ENCODE measurements at places on chromosomes 5 and 9. TPM values are rescaled to one million over a fixed set of nuclear protein-coding genes. Genes with fewer than 3 reads are reported as not detected.

DNA sequence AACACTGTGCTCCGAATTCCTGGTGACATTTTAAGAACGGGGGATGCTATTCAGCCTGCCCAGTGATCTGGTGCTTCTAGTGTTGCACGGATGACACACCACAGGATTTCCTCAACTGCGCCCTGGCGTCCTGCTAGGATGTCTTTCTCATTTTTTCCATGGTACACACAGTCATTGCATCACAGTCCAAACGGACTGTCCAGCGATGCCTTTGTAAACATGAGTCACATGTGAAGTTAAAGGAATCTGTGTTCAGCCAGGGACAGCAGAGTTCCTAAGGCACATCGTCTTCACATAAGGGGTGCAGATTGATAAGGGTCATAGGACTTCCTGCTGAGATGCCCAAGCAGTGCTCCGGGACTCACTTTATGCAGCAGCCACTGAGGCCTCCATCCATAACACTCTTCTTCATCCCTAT is 9.3 kb upstream of the PTPN3 start:
- DNase-seq = no peak
- H3K4me1 ChIP-seq = no peaks in the 10 kb centered on the region
- no peak overlapping the region for H3K27ac ChIP-seq
- H3K36me3 ChIP-seq = no peaks in the 10 kb centered on the region
- peaks cover 44% of the 10 kb centered on the region for H3K27me3 ChIP-seq

DNA sequence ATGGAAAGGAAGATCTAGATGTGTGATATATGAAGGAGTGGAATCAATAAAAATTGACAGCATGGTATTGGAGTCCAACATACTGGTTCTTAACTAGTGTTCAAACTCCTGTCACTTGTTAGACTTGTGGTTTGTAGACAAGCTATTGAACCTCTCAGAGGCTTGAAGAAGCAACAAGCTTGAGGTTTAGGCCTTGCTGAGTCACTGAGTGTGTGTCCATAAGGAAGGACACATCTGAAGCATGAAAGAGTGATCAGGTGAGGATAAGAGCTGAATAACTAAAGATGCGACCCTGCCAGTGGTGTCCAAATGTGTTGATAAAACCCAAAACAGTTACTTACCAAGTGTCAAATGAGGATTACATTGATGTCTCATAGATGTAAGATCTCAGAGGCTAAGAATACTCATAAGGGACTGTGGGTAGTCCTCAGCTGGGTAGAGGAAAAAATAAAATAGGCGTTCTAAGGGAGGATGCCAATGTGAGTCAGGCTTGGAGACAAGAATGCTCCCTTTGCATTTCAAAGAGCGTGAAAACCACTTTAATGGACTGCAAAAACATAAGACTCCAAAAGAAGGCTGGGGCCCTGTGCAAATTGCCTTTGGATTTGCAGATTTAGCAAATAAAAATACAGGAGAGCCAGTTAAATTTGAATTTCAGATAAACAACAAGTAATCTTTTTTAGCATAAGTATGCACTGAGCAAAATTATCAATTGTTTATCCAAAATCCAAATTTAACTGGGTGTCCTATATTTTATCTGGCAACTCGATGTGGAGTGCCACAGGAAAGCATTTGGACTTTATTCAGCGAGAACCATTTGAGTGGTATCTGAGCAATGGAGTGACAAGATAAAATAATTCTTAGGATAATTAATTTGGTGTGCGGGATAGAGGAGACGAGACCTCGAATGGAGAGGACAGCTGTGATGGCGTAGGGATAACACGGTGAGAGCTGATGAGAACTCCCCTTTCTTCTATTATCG is 757.3 kb upstream of the WWC1 start:
- DNase-seq = no peak
- no peaks in the 10 kb centered on the region for H3K4me1 ChIP-seq
- no peak overlapping the region for H3K4me3 ChIP-seq
- H3K36me3 ChIP-seq = no peaks in the 10 kb centered on the region
- H3K27me3 ChIP-seq = no peaks in the 10 kb centered on the region

GRCh38 chr5:13866792-13867191 is 77.7 kb downstream of the DNAH5 start:
- no peaks in the 10 kb centered on the region for H3K4me1 ChIP-seq
- H3K27me3 ChIP-seq = no peaks in the 10 kb centered on the region
- H3K27ac ChIP-seq = no peak overlapping the region
- peaks cover 1% of the 10 kb centered on the region for H3K36me3 ChIP-seq

- no peaks in the 10 kb centered on the region for H3K27me3 ChIP-seq
- no peak overlapping the region for H3K27ac ChIP-seq
- DNase-seq = no peak
These were observed 48.4 kb upstream of the GNE start for GRCh38 chr9:36306471-36307306.

DNA sequence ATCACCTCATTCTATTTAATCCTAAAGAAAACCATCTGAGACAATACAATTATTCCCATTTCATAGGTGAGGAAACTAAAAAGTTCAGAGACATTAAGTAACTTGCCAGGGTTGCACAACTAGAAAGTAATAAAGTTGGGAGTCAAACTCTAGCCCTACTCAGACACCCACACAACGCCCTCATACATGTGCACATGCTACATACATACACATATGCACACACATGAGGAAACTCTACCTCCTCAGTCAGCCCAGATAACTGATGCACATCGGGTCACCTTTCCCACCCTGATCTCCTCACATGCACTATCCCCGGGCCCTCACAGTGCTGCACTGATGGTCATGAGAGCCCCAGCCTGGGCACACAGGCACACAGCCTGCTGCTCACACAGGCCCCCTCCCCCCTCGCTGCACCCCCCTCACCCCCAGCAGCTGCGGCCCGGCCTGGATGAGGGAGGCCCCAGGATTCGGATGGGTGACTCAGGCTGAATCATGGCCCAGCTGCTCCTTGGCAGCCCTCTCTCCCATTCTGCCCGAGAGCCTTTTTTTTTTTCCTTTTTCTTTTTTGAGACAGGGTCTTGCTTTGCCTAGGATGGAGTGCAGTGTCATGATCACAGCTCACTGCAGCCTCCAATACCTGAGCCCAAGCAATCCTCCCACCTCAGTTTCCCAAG is 5.0 kb upstream of the GPRIN1 start:
- no peak overlapping the region for H3K27ac ChIP-seq
- no peak overlapping the region for H3K4me3 ChIP-seq
- DNase-seq = no peak
- peaks cover 62% of the 10 kb centered on the region for H3K27me3 ChIP-seq
- no peaks in the 10 kb centered on the region for H3K36me3 ChIP-seq

DNA sequence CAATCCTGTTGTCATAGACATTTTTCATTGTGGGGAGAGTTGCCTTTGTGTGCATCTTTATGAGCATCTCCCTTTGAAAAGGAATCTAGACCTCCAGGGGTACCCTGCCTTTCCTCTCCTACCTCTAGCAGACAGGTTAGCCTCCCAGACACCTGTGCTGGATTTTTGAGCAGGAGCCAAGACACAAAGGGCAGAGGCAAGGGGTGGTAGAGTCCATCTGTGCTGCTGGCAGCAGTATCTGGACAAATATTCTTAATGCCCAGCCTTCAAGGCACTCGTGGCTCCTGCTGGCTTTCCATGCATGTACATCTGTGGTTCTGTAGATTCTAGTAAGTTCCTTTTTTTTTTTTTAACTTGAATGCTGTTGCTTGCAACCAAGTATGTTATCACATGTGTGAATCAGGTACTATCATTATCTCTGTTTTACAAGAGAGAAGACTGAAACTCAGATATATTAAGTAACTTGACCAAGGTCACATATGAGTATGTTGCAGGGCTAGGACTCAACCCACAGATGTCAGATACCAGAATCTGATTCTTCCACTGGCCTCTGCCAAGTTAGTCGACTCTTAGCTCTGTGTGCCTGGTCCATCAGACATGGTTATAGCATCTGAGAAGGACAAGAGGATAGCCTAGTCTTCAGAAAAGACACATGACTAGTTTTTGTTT is 32.9 kb upstream of the GPR151 start:
- H3K4me1 ChIP-seq = no peaks in the 10 kb centered on the region
- DNase-seq = no peak
- no peak overlapping the region for H3K4me3 ChIP-seq
- H3K27me3 ChIP-seq = peaks cover 20% of the 10 kb centered on the region
- H3K36me3 ChIP-seq = no peaks in the 10 kb centered on the region

- H3K4me1 ChIP-seq = peaks cover 30% of the 10 kb centered on the region
- H3K4me3 ChIP-seq = no peak overlapping the region
- no peak overlapping the region for H3K27ac ChIP-seq
- no peaks in the 10 kb centered on the region for H3K36me3 ChIP-seq
- no peaks in the 10 kb centered on the region for H3K27me3 ChIP-seq
These were observed 40.8 kb upstream of the GNPDA1 start for GRCh38 chr5:142053426-142054151.

GRCh38 chr5:7642029-7642428 is 208.9 kb downstream of the CFAP90 start:
- no peak overlapping the region for H3K27ac ChIP-seq
- peaks cover 2% of the 10 kb centered on the region for H3K36me3 ChIP-seq
- no peak overlapping the region for H3K4me3 ChIP-seq
- DNase-seq = no peak
- no peaks in the 10 kb centered on the region for H3K4me1 ChIP-seq

DNA sequence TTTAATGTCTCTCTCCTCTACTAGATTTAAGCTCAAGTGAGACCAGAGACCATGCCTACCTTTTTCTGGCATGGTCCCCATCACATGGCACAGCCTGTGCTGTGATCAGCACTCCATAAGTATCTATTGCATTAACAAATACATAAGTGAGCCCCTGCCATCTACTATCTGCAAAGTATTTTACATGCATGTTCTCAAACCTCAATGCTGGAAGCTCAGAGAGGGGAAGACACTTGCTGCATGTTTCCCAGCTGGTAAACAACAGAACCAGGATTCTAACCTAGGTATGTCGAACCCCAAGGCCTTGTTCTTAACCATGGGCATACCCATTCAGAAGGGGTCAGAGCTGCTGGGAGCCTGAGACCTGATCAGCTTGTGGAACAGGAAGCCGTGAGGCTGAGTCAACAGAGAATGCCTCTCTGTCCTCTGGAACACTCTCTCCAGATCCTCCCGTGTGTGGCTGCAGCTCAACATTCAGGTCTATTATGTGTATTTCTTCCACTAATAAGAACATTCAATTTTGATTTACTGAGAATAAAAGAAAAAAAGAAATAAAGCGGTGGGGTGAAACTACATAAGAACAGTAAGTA is 232.5 kb upstream of the MSX2 start:
- H3K36me3 ChIP-seq = no peaks in the 10 kb centered on the region
- no peak overlapping the region for H3K27ac ChIP-seq
- H3K27me3 ChIP-seq = no peaks in the 10 kb centered on the region
- no peaks in the 10 kb centered on the region for H3K4me1 ChIP-seq

GRCh38 chr5:58046371-58046770 is 413.5 kb downstream of the PLK2 start:
- no peak overlapping the region for H3K27ac ChIP-seq
- no peak for DNase-seq
- no peaks in the 10 kb centered on the region for H3K4me1 ChIP-seq
- H3K36me3 ChIP-seq = no peaks in the 10 kb centered on the region
- H3K27me3 ChIP-seq = no peaks in the 10 kb centered on the region

DNA sequence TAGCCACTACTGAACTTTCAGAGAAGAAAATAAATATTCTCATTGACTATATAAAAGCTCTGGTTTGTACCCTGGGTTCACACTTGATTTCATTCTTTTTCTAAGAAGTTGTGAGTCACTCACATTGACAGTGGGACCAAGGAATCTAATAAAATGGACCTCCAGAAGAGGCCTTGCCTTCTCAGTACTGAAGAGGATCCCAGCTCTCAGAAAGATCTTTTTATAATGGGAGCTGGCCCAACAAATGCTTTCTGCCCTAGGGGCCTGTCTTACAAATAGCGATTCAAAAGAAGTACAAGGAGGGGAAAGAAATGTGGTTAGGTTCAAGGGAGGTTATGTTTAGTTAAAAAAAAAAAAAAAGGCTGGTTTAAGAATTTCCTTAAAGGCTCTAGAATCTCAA is 237.9 kb downstream of the ISL1 start:
- H3K4me3 ChIP-seq = no peak overlapping the region
- no peaks in the 10 kb centered on the region for H3K36me3 ChIP-seq
- no peaks in the 10 kb centered on the region for H3K4me1 ChIP-seq
- no peaks in the 10 kb centered on the region for H3K27me3 ChIP-seq
- no peak overlapping the region for H3K27ac ChIP-seq

DNA sequence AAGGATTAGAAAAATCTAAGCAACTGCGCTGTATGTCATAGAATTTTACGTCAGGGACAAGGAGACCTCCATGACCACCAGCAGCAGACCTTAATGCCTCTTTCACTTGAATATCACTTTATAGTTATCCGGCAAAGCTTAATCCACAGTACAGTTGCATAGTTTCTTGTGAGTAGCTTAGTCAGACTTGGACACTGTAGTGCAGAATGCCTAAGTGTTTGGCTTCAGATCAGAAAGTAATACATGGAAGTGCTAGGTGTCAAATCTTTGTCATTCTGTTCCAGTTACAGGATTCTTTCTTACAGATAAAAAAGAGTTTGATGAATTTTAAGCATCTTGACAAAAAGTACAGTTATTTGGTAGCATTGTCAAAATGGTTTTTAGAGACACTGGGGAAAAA is 239.9 kb upstream of the PAPPA start:
- H3K4me1 ChIP-seq = no peaks in the 10 kb centered on the region
- no peak overlapping the region for H3K4me3 ChIP-seq
- no peaks in the 10 kb centered on the region for H3K27me3 ChIP-seq
- no peak overlapping the region for H3K27ac ChIP-seq

- no peak for DNase-seq
- no peaks in the 10 kb centered on the region for H3K36me3 ChIP-seq
- no peak overlapping the region for H3K4me3 ChIP-seq
- H3K4me1 ChIP-seq = peaks cover 9% of the 10 kb centered on the region
- no peaks in the 10 kb centered on the region for H3K27me3 ChIP-seq
These were observed 65.3 kb downstream of the MARCHF3 start for GRCh38 chr5:126965061-126965475.

- H3K27ac ChIP-seq = no peak overlapping the region
These were observed 93.7 kb upstream of the MRPS30 start for GRCh38 chr5:44714871-44715561.

GRCh38 chr9:82495884-82496777 is 507.6 kb downstream of the SPATA31D1 start:
- no peak overlapping the region for H3K27ac ChIP-seq
- DNase-seq = no peak
- H3K27me3 ChIP-seq = no peaks in the 10 kb centered on the region
- H3K36me3 ChIP-seq = no peaks in the 10 kb centered on the region
- H3K4me3 ChIP-seq = no peak overlapping the region

DNA sequence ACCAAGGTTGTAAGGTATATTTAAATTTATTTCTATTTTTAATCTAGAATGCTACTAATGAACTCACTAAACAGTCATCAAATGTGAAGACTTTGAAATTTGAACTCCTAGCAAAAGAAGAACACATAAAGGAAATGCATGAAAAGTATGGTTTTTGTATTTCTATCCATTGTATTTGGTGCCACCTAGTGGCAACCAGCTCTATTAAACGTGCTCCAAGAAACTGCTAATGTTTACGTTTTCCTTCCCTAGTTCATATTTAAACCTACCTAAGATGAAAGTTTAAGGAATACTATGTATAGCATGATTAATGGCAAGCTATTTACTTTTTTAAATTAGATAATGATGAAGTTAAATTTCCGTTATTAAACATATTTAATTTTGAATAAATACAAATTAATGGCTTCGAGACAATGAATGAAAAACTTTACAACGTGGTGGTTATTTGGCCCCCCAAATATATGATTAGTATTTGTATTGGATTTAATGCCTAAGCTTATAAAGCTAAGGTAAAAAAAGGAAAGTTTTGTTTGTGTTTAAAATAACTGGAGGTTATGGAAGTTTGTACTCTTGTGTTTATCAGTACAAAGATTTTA is 115.9 kb upstream of the SH3GL2 start:
- H3K36me3 ChIP-seq = no peaks in the 10 kb centered on the region
- no peak overlapping the region for H3K27ac ChIP-seq
- peak; percentile 20 for DNase-seq
- no peaks in the 10 kb centered on the region for H3K27me3 ChIP-seq

DBH gene
- not detected for total RNA-seq

PDZD2 gene
- 0.02 TPM for total RNA-seq

FCN1 gene
- total RNA-seq = not detected

NOXA1 gene
- 1.4 TPM for total RNA-seq

TMEFF1 gene
- total RNA-seq = 0.19 TPM

MTRR gene
- total RNA-seq = 67.6 TPM

C5orf34 gene
- 21.0 TPM for total RNA-seq

All from activated T-cell treated with anti-CD3 and anti-CD28 coated beads, Interleukin-2, amount 50 U/mL, for 72 hours (primary cell).